ENCODE measurements at places on chromosomes 13 and 19. TPM values are rescaled to one million over a fixed set of nuclear protein-coding genes. Genes with fewer than 3 reads are reported as not detected.

The LHB gene
- total RNA-seq: not detected

The FGF21 gene
- total RNA-seq: not detected

The SLC17A7 gene
- 0.75 TPM for total RNA-seq

The C19orf67 gene
- total RNA-seq: not detected
